ENCODE measurements at places on chromosomes 7 and 10. TPM values are rescaled to one million over a fixed set of nuclear protein-coding genes. Genes with fewer than 3 reads are reported as not detected.

- no peak for DNase-seq
Observed at GRCh38 chr10:103679096-103679790, 176.1 kb downstream of the SH3PXD2A start.

DNA sequence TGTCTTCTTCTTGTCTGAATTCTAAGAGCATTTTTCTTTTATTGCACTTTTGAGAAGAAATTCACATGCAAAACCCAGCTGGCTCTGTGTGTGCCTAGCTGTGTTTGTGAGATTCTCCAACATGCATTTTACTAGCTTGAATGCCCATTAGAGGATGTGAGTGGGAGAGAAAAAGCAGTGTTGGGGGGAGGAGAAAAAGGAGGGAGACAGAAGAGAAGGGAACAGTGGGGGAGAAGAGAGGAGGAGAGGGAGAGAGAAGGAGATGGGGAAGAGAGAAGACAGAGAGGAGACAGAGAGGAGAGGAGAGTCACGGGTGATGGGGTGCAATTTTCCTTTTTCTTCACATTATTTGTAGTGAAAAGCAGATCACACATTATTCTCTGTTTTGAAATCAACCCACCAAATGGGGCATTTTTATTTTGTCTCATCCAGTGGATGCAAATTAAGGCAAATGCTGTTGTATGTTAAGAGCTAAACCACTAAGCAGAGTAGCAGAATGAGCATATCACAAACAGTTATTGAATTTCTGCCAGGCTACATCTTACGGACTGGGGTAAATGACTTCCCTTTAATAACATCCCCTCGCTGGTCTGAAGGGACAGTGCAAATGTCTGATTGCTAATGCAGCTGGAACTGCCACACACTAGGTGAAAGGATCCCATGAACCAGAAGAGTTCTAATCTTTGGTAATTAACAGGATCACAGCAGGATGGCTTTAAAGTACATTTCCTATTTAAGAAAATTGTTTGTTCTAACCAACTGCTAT is 849 bp downstream of the LRRN3 start:
- DNase-seq, result no peak

DNA sequence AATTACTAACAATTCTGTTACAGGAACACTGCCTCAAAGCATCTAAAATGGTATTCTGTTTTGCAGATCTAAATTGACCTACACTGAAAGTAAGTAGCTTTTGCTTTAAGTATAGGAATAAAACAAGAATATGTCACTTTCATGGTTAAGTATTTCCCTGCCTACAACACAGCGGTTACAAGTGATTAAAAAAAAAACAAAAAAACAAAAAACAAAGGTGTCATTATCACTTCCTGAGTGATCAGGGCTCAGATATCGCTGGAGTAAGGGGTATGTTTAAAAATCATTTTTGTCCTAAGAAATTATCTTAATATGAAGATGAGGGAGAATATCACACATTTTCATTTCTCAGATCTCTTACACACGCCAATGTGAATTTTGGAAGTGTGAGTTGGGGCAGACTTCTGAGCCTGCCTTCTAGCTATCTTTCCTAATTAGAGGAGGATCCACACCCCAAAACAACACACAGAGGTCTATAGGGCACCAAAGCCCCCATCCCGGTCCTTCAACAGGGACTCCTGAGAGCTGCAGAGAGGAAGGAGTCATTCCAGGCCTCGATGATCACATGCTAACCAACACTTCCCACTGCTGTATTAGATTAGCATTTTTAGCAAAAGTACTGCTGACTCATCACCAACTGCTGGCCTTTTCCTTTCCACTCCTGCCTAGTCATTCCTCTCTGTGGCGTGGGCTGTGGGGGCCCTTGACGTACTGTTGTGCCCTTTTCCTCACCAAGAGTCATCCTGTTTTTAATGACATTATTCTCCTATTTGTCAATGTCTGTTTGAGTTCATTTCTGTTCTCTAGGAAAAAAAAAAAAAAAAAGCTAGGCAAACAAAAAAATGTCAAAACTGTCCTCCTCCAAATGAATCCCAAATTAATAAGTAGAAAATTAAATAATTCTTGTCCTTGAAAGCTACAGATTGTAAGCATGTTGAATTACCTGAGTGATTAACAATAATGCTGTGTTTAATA is 31.2 kb downstream of the PRTFDC1 start:
- peak; percentile 85 for DNase-seq

DNA sequence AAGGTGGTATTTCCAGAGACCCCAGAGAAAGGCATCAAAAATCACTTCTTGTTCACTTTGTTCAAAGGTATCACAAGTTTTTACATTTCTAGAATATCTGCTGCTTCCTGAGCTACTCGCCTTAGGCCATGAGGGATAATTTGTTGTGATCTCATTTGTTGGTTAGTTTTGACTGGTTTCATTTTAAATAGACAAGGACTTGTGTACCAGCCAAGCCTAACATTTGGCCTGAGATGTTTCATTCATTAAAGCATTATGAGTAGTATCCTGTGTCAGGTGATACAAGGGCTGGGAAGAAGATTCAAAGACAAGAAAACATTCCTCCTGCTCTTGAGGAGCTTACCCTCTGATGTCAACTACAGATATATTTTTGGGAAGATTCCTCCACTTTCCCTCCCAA is 170.3 kb upstream of the FAM171A1 start:
- no peak for DNase-seq

GRCh38 chr7:66640802-66641525 is 12.3 kb downstream of the KCTD7 start:
- no peak for DNase-seq

GRCh38 chr7:98194672-98195457 is 16.4 kb upstream of the BHLHA15 start:
- DNase-seq, result no peak

- DNase-seq, result no peak
Observed at GRCh38 chr7:21368317-21368716, 59.6 kb upstream of the SP4 start.

DNA sequence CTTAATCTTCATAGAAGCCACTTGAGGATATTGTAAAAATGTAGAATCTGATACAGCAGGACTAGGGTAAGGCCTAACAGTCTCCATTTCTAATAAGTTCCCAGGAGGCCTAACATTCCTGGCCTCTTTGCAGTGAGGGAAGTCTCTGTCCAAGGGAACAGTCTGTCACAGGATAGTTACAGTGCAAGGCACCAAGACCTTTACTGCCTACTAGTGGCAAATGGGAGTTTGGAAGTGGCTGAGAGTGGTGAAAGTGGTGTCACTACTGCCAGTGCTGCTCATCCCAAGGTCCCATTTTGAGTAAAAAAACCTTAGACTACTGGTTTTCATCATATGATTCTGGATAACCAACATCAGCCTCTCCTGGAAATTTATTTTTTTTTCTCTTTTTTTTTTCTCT is 619.5 kb upstream of the SEMA3D start:
- DNase-seq, result no peak

- DNase-seq, result no peak
Observed at GRCh38 chr7:134105841-134106240, 21.3 kb upstream of the LRGUK start.

GRCh38 chr7:107039199-107039900 is 5.2 kb upstream of the PRKAR2B start:
- no peak for DNase-seq

The JAKMIP3 gene
- total RNA-seq, result not detected

The NPFFR1 gene
- 0.04 TPM for total RNA-seq

The AKR1C4 gene
- total RNA-seq, result not detected

The FKBP6 gene
- not detected for total RNA-seq

The NPTX2 gene
- total RNA-seq, result 0.46 TPM
